IMR-90 (cell line): ENCODE measurements at places on chromosomes 6 and 20. TPM values are rescaled to one million over a fixed set of nuclear protein-coding genes. Genes with fewer than 3 reads are reported as not detected.

DNA sequence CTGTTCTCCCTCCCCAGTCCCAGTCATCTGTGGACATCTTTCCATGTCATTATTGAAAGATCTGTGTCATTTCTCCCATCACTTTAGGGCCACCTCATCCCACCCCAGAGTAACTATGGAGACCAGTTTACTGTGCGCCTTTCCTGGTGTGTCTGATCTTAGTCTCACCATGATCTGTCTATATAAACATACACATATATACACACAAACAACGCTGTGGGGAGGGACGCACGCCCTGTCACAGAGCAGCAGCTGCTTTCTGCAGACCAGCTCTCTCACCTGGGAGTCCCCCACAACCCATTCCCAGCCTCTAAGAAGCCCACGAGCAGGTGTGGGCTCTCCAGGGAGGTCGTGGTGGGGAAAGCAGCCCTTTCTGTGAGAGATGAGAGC is 68.1 kb upstream of the TOX2 start:
- H3K27me3 ChIP-seq = no peaks in the 10 kb centered on the region
- DNase-seq = no peak
- H3K27ac ChIP-seq = no peak overlapping the region
- no peaks in the 10 kb centered on the region for H3K36me3 ChIP-seq

- H3K27ac ChIP-seq = no peak overlapping the region
- no peaks in the 10 kb centered on the region for H3K27me3 ChIP-seq
- H3K4me1 ChIP-seq = peaks cover 10% of the 10 kb centered on the region
- H3K4me3 ChIP-seq = no peak overlapping the region
Observed at GRCh38 chr20:62908971-62909791, 17.1 kb downstream of the DIDO1 start.

DNA sequence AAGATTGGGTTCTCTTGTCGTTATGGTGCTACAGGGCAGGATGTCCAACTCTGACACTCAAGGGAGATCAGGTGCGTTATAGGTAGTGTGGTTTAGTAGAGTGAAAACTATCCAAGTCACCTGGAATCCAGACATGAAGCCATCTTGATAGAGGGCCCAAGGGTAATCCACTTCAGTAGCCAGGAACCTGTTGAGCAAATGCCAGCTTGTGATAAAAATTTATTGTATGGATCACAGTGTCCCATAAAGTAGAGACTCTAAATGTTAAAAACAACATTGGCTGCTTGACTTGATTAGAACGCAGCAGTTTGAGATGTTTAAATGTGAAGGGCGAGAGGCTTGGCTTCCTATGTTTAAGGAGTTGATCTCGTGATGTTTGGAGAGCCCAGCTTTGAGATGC is 105.7 kb upstream of the GMDS start:
- H3K36me3 ChIP-seq = no peaks in the 10 kb centered on the region
- H3K27me3 ChIP-seq = no peaks in the 10 kb centered on the region
- DNase-seq = no peak

- H3K27ac ChIP-seq = no peak overlapping the region
- no peak overlapping the region for H3K4me3 ChIP-seq
- DNase-seq = peak; percentile 23
- 0 out of 2 replicates have a peak, but pooled peaks cover 1% of the 10 kb centered on the region for H3K36me3 ChIP-seq
Observed at GRCh38 chr6:88856566-88856965, 106.9 kb downstream of the RNGTT start.

Gene FAM162B
- 3.2 and 3.6 TPM in 2 replicates for total RNA-seq

Gene IL22RA2
- not detected in 2 replicates for total RNA-seq

DNA sequence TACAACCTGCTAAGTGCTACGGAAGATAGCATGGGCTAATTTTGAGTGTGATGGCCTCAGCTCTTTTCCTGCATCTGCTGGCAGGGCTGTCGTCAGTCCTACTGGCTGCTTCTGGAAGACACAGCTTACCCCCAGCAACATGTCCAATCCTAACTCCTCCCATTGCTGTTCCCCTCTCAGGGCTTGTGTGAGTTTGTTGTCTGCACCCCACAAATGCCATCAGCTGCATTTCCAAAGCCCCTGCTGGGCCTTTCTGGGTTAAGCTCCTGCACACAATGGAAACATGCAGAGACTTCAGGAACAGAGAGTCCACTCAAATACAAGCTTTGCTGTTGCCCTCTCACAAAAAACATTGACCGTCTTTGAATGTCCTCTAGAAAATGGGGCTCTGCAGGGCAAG is 84.7 kb downstream of the RNF182 start:
- no peak overlapping the region for H3K4me3 ChIP-seq
- H3K27me3 ChIP-seq = peaks cover 4% of the 10 kb centered on the region; the same call in 1 of the 2 replicates
- H3K36me3 ChIP-seq = no peaks in the 10 kb centered on the region
- no peaks in the 10 kb centered on the region for H3K4me1 ChIP-seq
- no peak for DNase-seq

Gene SALL4
- not detected in 2 replicates for total RNA-seq

GRCh38 chr6:37882724-37883413 is 63.3 kb downstream of the ZFAND3 start:
- peaks cover 18% of the 10 kb centered on the region for H3K4me1 ChIP-seq
- H3K27ac ChIP-seq = peak overlapping the region; percentile 70; the same call in 1 of the 2 replicates
- DNase-seq = peak; percentile 87
- H3K36me3 ChIP-seq = no peaks in the 10 kb centered on the region
- no peaks in the 10 kb centered on the region for H3K27me3 ChIP-seq
- no peak overlapping the region for H3K4me3 ChIP-seq

GRCh38 chr6:15284743-15285142 is 38.9 kb downstream of the JARID2 start:
- H3K27ac ChIP-seq = no peak overlapping the region
- DNase-seq = peak; percentile 52
- H3K27me3 ChIP-seq = no peaks in the 10 kb centered on the region
- no peaks in the 10 kb centered on the region for H3K36me3 ChIP-seq
- peaks cover 17% of the 10 kb centered on the region for H3K4me1 ChIP-seq

Gene CLIC1
- total RNA-seq = 992 and 1,185 TPM in 2 replicates

DNA sequence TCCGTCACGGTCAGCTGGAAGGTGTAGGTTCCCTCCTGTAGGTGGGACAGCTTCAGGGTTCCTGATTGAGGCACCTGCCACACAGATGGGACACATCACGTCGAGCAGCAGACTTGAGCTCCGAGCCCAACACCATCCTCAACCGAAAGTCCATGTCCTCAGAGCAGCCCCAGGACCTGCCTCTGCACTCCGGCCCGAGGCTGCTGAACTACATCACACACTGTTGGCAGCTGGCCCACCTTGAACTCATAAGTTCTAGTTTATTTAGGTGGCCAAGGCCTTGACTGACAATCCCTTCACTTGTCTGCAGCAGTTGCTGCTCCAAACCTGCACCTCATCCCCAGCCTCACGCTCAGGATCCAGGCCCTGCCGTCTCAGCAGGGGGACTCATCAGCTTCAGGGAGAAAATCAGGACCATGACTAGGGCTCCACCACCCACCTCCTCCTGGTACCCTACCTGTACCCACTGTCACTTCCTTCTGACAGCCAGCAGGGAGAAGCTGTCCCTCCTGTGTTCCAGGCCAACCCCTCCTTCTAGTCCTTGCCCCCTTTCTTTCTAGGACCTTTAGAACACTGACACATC is 21.0 kb downstream of the LRP11 start:
- H3K4me1 ChIP-seq = peaks cover 34% of the 10 kb centered on the region
- no peak for DNase-seq
- H3K4me3 ChIP-seq = no peak overlapping the region
- peaks cover 9% of the 10 kb centered on the region; the same call in 1 of the 2 replicates for H3K36me3 ChIP-seq

Gene ZKSCAN3
- 4.4 and 4.8 TPM in 2 replicates for total RNA-seq

- no peaks in the 10 kb centered on the region for H3K36me3 ChIP-seq
- H3K27me3 ChIP-seq = no peaks in the 10 kb centered on the region
- H3K4me3 ChIP-seq = no peak overlapping the region
- H3K27ac ChIP-seq = no peak overlapping the region
- no peak for DNase-seq
- H3K4me1 ChIP-seq = peaks cover 10% of the 10 kb centered on the region
Observed at GRCh38 chr6:74579794-74580193, 626.1 kb downstream of the COL12A1 start.

Gene RAD21L1
- under 0.01 TPM in 1 of 2 replicates, not detected in the other for total RNA-seq

DNA sequence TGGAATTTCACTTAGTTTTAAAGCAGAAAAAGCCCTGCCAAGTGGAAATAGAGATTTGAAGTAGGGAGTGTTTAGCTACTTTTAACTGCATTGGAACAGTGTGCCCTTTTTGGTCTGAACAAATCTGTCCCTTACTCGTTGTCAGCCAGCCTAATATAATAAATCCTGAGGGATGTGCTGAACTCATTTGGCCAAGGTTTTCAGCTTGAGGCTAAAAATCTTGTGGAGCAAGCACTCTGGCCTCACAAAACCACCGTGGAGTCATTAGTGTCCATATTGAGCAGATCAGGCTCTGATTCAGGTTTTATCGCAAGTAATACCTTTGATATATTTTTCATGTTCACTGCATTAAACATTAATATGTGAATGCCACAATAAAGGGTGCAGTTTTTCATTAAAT is 383.5 kb downstream of the FRK start:
- H3K27ac ChIP-seq = no peak overlapping the region
- H3K4me1 ChIP-seq = no peaks in the 10 kb centered on the region
- no peak for DNase-seq
- no peaks in the 10 kb centered on the region for H3K27me3 ChIP-seq
- H3K36me3 ChIP-seq = no peaks in the 10 kb centered on the region
- H3K4me3 ChIP-seq = no peak overlapping the region

DNA sequence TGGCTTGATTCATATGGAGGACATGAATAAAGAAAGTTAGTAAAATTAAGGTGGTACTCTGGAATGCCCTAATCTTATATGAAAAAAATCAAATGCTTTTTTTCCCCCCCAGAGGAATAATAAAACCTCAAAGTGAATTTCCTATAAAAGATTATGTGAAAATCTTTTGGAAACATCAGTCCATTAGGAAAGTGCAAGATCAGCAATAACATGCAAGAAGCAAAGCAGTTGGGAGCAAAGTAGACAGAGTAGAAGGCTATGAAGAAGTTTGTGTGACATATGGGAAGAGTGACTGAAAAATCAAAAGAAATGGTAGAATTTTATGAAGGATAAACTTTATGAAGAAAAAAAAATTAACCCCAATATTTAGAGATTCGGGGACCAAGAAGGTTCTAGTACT is 998.0 kb upstream of the EPHA7 start:
- H3K4me3 ChIP-seq = no peak overlapping the region
- no peaks in the 10 kb centered on the region for H3K27me3 ChIP-seq
- H3K36me3 ChIP-seq = no peaks in the 10 kb centered on the region
- no peak overlapping the region for H3K27ac ChIP-seq
- H3K4me1 ChIP-seq = no peaks in the 10 kb centered on the region

DNA sequence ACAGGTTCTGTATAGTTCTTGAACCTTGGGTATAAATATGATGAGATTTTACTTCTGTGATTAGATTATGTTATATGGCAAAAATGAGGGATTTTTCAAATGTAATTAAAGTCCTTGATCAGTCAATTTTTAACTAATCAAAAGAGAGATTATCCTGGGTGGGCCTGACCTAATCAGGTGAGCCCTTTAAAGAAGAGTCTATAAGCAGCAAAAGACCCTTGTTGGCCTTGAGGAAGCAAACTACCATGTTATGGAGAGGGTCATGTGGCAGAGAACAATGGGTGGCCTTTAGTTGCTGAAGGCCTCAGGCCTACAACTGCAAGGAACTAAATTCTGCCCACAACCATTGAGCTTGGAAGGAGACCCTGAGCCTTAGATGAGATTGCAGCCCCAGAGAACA is 102.5 kb upstream of the RIPOR2 start:
- H3K27ac ChIP-seq = no peak overlapping the region
- H3K4me3 ChIP-seq = no peak overlapping the region
- DNase-seq = no peak
- no peaks in the 10 kb centered on the region for H3K36me3 ChIP-seq
- H3K27me3 ChIP-seq = no peaks in the 10 kb centered on the region

Gene MEI4
- total RNA-seq = not detected in 2 replicates

DNA sequence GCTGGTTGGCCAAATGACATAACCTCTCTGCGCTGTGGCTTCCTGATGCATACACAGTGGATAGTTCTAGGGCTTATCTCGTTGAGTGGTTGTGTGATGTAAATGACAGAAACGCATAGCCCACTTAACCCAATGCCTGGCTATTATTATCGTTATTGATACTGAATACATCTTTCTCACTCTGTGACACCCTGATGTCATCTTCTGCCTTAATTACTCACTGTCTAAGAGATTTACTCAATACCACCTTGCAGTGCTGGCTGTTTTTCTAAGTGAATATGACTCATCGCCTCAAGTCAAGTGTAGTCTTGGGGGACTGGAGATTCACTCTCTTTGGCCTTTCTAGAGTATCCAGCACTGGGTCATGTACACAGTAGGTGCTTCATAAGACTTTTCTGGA is 73.6 kb downstream of the NDUFAF5 start:
- H3K4me1 ChIP-seq = no peaks in the 10 kb centered on the region
- H3K27ac ChIP-seq = no peak overlapping the region
- DNase-seq = no peak
- H3K27me3 ChIP-seq = no peaks in the 10 kb centered on the region
- H3K4me3 ChIP-seq = no peak overlapping the region
- H3K36me3 ChIP-seq = no peaks in the 10 kb centered on the region

DNA sequence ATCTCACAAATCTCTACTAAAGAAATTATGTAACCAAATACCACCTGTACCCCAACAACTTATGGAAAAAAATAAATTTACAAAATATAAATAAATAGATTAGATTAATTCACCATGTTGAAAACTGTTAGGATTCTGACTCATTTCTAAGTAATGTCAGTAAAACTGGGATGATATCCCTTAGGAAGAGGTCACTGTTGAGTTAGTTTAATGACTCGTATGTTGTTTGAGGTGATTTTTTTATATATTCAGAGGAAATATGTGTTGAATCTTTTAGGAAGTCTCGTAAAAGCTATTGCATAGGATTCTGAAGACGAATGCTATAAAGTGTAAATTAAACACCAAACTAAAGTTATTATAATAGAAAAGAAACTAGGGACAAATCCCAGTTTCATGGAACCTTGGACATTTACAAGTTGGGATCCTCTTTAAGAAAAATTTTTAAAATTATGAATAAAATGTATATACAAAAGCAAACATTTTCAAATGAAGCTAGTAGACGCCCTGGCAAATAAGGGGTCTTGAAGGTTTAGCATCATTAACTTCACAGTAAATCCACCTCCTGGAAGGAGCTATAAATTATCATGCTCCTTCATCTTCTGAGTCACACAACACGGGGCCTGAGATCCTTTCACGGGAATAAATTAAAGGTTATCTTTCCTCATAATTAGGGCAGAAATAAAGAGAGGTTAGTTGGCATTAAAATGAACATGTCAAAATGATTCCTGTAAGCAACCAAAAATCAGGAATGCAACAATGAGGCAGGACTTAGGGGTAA is 37.0 kb upstream of the POU3F2 start:
- no peak overlapping the region for H3K27ac ChIP-seq
- no peak for DNase-seq
- no peaks in the 10 kb centered on the region for H3K4me1 ChIP-seq
- 0 out of 2 replicates have a peak, but pooled peaks cover 2% of the 10 kb centered on the region for H3K27me3 ChIP-seq
- H3K36me3 ChIP-seq = no peaks in the 10 kb centered on the region
- no peak overlapping the region for H3K4me3 ChIP-seq

Gene PSMB9
- 8.3 and 9.0 TPM in 2 replicates for total RNA-seq
